ENCODE measurements at places on chromosomes 5 and 9. TPM values are rescaled to one million over a fixed set of nuclear protein-coding genes. Genes with fewer than 3 reads are reported as not detected.

ZNF782 gene
- 0.62 TPM for polyA plus RNA-seq

NEUROG1 gene
- polyA plus RNA-seq, result not detected

SLC6A18 gene
- polyA plus RNA-seq, result not detected

STRBP gene
- 7.7 TPM for polyA plus RNA-seq

GRCh38 chr9:37290940-37291485 lies 131.5 kb upstream of the GRHPR start:
- DNase-seq, result peak; percentile 70

DNA sequence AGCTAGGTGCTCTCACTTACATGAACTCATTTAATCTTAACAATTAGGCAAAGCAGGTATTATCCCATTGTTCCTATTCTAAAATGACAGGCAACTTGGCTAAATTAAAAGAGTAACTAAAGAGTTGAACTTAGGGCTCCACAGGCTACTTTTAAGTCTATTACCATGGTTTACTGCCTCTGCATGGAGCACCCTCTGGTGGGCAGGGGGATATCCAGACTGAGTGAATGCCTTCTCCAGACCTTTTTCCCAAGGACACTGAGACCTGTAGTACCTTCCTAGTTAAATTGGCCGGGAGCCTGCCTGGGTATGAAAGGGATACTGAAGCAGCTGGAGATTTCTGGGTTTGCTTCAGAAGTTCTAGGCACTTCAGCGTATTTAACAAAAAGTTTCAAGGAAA lies 238.1 kb downstream of the ELAVL2 start:
- no peak for DNase-seq

DNA sequence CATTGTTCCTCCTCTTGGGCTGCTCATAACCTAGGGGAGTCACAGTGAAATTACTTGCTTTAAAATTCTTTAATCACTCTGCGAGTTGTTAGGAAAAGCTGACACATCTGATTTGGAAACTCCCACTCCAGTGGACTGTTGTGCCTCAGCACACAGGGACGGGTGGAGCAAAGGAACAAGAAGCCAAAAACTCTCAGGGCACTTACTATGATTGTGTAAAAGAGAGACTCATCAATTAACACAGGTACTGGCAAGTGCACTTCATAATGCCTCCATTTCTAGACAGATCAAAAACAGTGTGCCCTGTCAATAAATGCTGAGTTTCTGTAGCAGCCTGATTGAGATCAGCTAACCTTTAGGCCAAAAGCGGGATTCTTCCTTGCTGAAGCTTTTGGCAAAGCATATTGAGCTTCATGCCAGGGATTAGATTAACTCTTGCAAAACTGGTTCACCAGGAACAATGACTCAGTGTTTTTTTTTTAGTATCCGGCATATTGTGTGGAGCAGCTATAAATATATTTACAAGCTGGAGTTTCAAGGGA lies 55.9 kb downstream of the TMC1 start:
- peak; percentile 90 for DNase-seq

DNA sequence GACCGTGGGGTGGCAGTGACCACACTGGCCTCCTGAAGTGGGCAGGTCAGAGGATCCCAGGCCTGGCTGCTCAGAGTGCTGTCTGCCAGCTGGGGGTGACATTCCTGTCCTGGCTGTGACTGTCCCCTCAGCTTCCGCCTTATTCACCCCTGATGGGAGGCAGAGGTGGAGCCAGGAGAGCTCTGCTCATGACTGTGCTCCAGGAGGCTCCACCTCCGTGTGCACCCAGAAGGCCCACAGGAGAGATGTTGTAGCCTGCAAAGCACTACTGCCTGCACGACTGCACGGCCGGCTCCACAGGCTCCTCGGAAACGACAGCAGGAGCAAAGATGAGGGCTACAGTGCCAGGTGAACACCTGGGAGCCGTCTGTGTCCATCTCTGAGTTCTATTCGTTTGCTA lies 60.9 kb downstream of the ROPN1L start:
- DNase-seq, result no peak

DNA sequence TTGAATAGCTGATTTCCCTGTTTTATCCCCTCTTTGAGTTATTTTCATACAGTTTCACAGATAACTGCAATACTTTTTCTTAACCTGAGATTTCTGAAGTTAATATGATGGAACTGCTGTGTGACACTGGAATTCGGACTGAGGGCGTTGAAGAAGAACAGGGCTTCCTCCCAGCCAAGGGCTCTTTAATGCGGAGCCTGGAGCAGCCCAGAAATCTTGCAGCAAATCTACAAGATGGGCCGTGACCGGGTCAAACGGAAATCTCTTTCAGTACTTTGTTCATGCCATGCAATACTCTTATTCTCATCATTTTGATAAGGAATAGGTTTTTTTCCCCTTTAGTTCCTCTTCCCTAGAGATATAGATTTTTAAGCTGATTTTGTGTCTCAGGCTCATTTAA lies 236.8 kb upstream of the IRX4 start:
- no peak for DNase-seq

DNA sequence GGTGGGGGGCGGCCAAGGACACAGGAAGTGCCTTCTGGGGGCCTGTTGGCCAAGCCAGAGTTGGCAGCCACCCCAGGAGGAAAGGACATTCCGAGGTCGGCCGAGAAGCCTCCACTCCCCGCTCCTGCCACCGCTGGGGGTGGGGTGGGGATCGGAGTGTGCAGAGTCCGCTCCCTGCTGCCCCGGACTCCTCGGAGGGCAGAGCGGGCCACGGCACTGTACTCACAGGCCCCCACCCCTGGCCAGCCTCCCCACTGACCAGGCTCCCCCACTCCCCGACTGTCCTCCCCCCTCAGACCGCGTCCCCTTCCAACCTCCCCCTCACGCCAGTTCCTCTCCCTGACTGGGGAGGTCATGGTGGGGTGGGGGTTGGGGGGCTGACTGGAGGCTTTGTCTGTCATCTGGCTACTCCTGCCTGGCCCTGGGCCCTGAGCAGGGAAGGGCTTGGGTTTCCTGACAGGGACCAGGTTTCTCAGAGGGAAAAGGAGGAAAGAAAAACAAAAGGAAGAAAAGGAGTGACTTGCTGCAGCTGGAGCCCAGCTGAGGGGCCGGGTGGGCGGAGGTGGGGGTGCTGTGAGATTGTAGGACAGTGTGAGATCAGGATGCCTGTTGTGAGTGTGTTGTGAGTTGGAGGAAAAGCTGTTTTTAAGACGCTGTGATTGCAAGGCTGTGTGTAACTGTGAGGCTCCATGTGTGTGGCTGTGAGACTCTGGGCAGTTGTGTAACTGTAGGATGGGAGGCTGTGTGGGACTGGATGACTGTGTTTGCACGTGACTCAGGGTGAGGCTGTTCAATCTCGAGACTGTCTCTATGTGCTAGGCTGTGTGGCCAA lies 29.7 kb downstream of the CNTFR start:
- DNase-seq, result peak; percentile 21

GRCh38 chr5:141654298-141654697 lies 3.1 kb upstream of the FCHSD1 start:
- no peak for DNase-seq

- peak; percentile 13 for DNase-seq
Measured at GRCh38 chr5:43367909-43368669, 44.1 kb downstream of the CCL28 start.

- no peak for DNase-seq
Measured at GRCh38 chr5:15574806-15575325, 74.9 kb downstream of the FBXL7 start.

GRCh38 chr9:134317790-134318414 lies 8.4 kb upstream of the RXRA start:
- DNase-seq, result no peak

DNA sequence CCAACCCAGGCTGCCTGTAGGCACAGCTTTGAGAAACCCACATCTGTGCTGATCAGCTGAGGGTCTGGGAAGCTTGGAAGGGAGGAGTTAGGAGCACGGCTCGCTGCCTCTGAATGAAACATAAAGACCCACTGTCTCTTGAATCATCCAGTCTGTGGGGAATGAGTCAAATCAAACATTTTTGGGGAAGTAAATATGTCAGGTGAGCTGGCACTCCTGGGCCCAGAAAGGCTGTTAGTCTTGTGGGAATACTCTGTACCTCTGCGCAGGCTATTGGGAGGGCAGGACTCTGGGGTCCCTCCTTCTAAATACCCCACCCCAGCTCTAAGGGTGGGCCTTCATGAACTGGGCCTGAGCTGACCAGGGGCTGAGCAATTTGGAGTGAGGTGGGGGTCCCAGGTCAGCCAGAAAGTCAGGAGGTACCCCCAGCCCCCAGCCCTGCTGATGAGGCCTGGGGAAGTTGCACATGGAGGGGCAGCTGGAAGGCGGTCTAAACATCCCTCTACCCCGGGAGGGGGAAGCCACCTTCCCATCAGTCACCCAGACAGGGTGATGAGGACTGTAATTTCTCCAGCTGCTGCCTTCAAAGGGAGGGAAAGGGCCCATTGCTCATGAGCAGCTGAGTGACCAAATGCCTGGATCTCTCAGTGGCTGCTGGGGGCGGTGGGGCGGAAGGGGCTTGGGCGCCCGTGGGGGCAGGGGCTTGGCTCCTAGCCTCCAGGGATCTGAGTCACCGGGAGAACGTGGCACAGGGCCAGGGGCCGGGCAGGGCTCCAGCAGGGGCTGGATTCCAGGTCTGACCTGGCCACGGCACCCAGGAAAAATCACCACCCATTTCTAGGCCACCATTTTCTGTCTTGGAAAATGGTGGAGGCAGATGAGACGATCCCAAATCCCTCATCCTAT lies 10.8 kb downstream of the FIBCD1 start:
- peak; percentile 29 for DNase-seq

Data from endothelial cell of umbilical vein (primary cell).